ENCODE measurements at places on chromosomes 2 and 18. TPM values are rescaled to one million over a fixed set of nuclear protein-coding genes. Genes with fewer than 3 reads are reported as not detected.

The HOXD4 gene
- total RNA-seq: 0.18 TPM

The AMER3 gene
- total RNA-seq: not detected

The EFEMP1 gene
- 1,445 TPM for total RNA-seq

The EHD3 gene
- 15.0 TPM for total RNA-seq

The CERKL gene
- total RNA-seq: not detected

The CHRND gene
- total RNA-seq: not detected

The TRABD2A gene
- total RNA-seq: 6.4 TPM

The SMYD1 gene
- total RNA-seq: not detected

The KLHL14 gene
- not detected for total RNA-seq

Data from smooth muscle cell of bladder (primary cell).